ENCODE measurements at places on chromosomes 5 and 9.

DNA sequence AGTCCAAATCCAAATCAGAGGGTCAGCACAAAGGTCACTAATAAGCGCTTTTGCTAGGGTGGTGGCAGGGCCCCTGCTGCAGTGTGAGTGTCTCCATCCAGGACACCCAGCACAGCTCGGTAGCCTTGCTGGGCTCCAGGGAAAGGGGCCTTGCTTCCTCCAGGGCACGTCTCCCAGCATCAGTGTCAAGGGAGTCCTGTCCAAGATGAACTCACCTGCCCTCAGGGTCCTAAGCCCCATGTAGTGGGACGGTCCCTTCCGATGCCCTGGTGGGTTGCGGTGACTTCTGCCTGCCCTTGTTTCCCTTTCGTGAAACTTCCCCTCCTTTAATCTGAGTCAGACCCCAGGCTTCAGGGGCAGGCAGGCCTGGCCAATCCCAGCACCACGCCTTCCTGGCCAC lies 101.7 kb downstream of the ZNF354C start:
- DNase-seq = no peak

DNA sequence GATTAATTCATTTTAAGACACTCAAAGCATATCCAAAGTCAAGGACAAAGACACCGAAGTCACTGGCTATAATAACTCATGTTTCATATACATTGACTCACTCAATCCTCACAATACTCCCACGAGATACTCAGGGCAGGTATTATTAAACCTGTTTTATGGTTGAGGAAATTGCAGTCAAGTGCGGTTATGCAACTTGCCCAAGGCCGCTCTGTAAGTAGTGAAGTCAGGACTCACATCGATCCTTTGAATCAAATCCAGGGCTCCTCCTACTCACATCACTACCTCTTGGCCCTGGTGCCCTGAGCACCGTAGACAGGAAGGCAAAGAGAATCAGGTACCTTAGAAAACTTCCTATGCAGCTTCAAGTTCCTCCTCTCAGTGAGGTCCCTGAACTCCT lies 87.8 kb upstream of the APC start:
- no peak for DNase-seq

DNA sequence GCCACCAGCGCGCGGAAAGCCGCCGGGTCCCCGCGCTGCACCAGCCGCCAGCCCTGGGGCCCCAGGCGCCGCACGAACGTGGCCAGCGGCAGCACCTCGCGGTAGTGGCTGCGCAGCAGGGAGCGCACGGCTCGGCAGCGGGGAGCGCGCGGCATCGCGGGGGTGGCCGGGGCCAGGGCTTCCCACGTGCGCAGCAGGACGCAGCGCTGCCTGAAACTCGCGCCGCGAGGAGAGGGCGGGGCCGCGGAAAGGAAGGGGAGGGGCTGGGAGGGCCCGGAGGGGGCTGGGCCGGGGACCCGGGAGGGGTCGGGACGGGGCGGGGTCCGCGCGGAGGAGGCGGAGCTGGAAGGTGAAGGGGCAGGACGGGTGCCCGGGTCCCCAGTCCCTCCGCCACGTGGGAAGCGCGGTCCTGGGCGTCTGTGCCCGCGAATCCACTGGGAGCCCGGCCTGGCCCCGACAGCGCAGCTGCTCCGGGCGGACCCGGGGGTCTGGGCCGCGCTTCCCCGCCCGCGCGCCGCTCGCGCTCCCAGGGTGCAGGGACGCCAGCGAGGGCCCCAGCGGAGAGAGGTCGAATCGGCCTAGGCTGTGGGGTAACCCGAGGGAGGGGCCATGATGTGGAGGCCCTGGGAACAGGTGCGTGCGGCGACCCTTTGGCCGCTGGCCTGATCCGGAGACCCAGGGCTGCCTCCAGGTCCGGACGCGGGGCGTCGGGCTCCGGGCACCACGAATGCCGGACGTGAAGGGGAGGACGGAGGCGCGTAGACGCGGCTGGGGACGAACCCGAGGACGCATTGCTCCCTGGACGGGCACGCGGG lies at the start of gene TERT:
TERT (minus strand) TSS at position 234 of the 815 bp plus-strand sequence; CDS start at position 155, 79 bp downstream.
- no peak for DNase-seq

DNA sequence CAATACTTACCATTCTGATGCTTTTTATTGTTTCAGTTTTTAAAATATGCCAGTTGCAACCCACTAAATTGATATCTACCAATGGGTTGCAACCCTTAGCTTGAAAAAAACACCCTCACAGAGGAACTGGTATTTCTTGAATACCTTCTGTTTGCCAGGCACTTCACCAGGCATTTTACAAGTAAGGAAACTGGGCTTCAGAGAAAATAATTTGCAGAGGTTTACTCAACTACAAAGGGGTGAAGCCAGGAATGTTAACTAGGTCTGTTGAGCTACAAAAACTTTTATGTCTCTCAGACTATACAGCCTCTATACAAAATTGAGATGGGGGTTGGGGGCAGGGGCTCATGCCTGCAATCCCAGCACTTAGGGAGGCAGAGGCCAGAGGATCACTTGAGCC lies 65.0 kb downstream of the STX17 start:
- no peak for DNase-seq

- DNase-seq = no peak
Measured at GRCh38 chr9:34994260-34994899, 4.8 kb downstream of the DNAJB5 start.

DNA sequence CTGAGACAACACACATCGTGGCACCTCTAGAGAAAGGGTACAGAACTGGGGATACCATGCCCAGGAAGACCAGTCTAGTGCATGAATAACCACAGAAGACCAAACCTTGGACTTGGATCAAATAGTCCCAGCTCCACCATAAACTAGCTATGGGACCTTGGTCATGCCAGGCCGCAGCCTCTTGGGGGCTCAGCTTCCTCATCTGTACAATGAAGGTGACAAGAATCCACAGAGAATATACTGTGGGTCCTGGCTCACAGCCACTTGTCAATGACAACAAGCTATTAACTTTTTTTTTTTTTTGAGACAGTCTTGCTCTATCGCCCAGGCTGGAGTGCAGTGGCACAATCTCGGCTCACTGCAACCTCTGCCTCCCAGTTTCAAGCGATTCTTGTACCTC lies 3.9 kb downstream of the KYAT1 start:
- DNase-seq = no peak

- DNase-seq = no peak
Measured at GRCh38 chr9:135588886-135589595, 27.5 kb downstream of the PAEP start.

GRCh38 chr5:173139631-173140030 lies 4.7 kb upstream of the BNIP1 start:
- DNase-seq = no peak

DNA sequence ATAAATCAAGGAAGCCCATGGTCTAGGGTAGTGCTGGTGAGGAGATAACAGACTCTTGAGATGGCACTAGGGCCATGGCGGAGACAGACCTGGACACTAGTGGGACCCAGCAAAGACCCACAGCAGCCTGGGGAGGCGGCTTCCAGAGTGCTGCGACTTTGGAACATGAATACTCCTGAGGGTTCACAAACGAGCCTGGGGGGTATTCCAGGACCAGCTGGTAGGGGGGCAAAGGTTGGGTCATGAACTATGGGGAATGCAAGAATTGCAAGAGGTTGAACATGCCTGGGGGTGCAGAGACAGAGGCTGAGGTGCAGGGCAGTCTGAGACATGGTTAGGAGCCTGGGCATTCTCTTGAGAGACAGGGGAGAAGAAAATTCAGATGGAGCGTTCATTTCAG lies 43.8 kb upstream of the SPTLC1 start:
- no peak for DNase-seq

DNA sequence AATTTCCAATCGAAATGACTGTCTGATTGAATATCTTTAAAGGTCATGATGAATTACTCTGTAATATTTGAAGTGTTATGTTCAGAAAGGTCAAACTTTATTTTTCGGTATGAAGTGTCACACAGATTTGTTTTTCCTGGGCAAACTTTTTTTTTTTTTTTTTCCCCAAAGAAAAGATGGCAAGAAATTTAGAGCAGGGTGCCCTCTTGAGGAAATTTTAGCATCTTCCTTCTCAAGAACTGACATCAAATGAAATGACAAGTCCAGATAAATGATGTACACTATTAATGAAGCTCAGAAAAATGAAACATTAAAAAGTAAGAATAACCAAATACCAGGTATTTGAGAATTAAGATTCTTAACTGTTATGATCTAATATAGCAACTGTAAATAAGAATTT lies 123.6 kb downstream of the INVS start:
- DNase-seq = no peak

- DNase-seq = no peak
Measured at GRCh38 chr9:20028192-20028848, 239.5 kb upstream of the SLC24A2 start.

GRCh38 chr9:120882935-120883607 lies 6.1 kb upstream of the PHF19 start:
- no peak for DNase-seq

Measured in effector memory CD8-positive, alpha-beta T cell (primary cell).